ENCODE measurements at places on chromosomes 4 and X.

DNA sequence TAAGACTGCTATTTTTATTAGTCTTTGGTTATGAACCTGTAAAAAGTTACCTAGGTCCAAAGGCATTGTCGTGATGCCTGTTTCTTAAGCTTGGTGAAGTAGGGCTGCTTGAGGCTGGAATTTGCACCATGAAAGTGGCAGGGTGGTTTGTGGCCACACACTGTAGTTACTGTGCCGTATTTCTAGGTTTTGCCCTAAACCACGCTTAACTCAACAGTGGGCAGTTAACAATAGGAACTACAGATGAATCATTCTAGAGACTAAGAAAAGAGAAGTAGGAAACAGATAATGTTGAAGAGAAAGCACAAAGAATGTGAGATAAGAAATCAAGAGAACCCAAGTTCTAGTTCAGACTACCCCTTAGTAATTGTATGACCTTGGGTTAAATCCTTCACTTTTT lies 11.5 kb downstream of the ETNPPL start:
- no peak for DNase-seq

DNA sequence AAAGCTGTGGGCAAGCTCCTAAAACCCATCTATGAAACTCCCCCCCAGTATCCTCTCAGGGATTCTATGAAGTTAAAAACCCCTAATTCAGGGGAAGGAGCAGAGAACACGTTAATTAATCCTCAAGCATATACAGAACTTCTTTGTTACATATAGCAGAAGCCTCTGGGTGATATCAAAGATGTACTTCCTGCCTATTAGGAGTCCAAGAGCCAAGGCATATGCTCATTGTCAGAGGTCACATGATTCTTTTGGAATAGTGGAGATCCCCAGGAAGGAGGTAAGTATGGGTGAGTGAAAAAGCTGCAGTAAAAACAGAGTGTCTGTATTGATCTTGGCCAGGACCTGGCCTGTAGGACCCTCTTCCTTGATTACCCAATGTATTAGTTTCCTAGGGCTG lies 2.9 kb upstream of the SPARCL1 start:
- DNase-seq = no peak

DNA sequence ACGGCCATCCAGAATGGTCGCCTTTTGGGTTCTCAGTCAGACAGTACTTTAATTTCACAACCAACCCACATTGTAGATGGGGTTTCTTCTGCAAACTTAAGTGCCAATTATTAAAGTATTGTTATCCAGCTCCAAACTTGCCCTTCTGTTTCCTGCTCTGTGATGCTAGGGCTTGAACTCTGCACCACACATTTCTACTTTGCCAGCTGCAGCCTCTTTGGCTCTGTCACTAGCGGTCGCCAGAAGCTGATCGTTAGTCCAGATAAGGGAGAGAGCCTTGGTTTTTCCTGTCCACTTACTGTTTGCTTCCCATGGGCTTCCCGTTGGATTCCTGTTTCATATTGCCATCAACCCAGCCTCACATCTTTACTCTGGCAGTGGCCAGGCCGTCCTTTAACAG lies 196.6 kb downstream of the ASB9 start:
- DNase-seq = no peak

- DNase-seq = no peak
Observed at GRCh38 chr4:58983887-58984286, 1873.7 kb upstream of the IGFBP7 start.

GRCh38 chr4:104879367-104879766 lies 267.3 kb upstream of the TET2 start:
- no peak for DNase-seq

Measured in NCI-H1048 (cell line).